Tongue (tissue), 3 donors: ENCODE measurements at places on chromosomes 6 and 20.

DNA sequence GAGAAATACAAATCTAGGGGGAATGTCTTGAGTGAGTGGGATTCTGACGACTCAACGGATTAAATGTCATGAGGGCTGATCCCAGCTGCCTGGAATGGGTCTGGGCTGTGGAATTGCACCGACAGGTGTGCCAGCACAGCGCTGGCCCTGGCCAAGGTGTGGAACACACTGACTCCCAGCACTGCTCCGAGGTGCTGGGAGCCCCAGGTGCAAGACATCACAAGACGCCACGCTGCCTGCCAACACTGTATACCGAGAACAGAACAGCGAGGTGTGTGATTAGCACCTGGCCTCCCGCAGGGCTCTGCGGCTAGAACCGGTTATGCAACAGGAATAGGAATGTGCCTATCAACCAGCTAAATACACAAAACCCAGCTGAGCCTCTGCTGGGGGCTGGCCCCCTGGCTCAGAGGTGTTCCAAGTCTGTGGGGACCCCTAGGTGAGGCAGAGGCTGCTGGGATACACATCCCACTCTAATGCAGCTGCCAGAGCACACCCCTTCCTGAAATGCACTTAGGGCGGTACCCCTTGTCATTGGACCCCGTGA is 24.8 kb upstream of the APMAP start:
- peak; percentile 56 for DNase-seq

DNA sequence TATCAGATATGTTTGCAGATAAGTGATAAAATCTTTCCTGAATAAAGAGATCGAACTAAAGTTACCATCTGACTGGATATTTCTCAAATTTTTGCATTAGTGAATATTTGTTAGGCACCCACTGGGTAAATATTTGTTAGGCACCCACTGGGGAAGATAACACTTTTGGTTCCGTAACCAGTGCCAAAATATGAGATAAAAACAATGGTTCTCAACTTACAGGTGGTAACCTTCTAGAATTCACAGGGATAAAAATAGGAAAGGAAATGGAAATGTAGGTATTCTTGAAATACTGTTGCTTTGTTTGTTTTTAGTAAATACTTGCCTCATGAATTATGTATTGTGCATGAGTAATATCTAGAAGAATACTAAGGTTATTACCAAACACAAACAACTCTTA is 245.0 kb upstream of the KHDRBS2 start:
- no peak for DNase-seq

DNA sequence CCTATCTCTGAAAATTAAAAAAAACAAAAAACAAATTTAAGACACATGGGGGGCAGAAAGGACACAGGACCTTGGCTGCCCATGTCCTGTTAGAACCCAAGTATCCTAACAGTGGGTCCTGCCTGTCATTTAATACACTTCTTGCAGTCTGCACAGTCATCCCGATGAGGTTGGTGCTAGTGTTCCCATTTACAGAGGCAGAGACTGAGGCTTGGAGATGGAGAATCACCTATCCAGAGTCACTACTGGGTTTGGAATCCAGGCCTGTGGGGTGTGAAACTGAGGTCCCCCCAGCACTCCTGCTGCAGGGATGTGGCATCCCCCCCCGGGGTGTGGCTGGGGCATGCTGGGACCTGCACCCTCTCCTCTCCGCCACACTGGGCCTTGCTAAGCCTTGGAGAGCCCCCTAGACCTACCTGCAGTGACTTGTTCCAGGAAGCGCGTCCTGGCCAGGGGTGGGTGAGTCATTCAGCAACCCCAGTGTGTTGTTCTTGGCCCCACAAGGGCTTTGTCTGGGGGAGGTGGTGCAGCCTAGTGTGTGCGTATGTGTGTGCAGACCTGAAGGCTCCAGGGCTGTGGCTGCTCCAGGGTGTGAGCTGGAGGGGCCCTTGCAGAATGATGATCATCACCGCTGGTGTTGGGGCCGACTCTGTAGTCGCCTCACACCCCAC is 49.7 kb downstream of the BCAS4 start:
- DNase-seq, result peak; percentile 48

DNA sequence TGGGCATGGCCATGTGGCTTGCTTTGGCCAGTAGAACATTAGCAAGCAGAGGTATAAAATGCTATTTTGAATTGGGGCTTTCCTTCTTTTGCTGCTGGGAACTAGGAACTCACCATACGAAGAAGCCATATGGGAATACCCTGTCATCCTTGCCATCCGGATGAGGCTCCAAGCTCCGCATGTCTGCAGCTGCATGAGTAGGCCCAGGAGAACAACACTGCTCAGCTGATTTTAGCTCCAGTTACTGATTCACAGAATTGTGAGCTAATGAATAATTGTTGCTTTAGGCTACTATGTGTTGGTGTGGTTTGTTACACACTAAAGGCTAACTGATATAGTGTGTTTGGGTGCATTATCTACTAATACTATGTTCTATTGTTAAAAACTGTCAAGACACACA is 2.7 kb upstream of the PLCB4 start:
- DNase-seq, result no peak
